Stimulated activated CD4-positive, alpha-beta T cell treated with anti-CD3 and anti-CD28 coated beads, Interleukin-1b, Interleukin-23, amount 100 ng/mL, for 1 hour (primary cell): ENCODE measurements at places on chromosomes 1 and 21.

DNA sequence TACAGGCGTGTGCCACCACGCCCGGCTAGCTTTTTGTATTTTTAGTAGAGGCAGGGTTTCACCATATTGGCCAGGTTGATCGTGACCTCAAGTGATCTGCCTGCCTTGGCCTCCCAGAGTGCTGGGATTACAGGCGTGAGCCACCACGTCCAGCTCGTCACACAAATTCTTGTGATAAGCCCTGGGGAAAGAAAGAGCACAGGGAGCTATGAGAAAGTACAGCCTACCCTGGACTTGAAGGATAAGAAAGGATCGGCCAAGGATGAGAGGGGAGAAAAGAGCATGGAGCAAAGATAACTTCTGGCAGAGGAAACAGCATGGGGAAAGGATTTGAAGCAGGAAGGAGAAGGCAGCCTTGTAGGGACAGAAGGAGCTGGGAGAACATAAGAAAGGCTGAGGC lies 29.2 kb downstream of the SESN2 start:
- no peak for DNase-seq

- DNase-seq: no peak
These were observed 479.9 kb upstream of the PLXNA2 start for GRCh38 chr1:208724079-208724478.

GRCh38 chr21:37711836-37712568 lies 204.3 kb downstream of the KCNJ6 start:
- DNase-seq: no peak

DNA sequence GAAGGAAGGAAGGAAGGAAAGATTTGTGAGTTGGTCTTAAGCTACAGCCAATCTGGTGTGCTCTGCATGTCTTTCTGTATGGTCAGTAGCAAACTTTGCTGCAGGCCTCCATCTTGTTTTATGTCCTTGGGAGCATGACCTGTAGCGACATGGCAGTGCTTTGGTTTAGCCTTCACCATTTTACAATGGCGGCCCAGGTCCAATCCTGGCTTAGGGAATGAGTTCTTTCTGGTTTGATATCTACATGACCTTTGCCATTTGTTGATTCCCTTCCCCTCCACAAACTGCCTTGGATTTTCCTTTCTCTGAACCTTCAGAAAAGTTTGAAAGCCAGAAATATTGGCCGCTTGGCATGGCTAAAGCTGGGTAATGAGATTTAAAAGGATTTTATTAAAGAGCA lies 30.5 kb upstream of the TSPEAR start:
- no peak for DNase-seq

DNA sequence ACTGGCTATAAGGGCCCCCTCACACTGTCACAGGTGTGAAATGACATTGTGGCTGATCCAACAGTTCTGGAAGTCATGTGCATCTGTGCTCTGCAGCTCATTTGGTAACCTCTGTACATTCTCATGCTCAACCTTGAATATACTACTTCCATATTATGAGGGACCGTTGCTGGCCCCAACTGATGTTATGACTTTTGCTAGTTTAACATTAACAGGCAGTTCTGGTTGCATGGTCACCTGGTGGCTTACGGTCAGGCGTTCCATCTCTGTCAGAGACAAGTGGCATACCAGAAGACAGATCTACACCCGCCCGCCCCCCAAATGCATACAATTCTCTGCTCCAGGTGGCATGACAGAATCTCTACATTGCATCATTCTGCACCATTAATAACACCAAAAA lies 6.0 kb upstream of the DIP2A start:
- DNase-seq: no peak

DNA sequence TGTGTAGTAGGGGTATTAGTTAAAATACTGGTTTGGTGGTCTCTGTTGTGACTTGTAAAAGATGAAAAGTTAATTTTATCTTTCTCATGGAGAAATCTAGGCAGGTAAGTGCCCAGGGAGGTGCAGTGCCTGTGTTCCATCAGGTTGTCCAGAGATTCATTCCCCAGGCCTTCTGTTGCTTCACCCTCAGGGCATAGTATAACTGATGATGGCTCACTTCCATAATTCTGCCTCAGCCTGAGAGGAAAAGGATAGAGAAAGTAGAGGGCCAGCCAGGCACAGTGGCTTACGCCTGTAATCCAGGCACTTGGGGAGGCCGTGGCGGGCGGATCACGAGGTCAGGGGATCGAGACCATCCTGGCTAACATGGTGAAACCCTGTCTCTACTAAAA lies 153.9 kb downstream of the FMN2 start:
- no peak for DNase-seq

DNA sequence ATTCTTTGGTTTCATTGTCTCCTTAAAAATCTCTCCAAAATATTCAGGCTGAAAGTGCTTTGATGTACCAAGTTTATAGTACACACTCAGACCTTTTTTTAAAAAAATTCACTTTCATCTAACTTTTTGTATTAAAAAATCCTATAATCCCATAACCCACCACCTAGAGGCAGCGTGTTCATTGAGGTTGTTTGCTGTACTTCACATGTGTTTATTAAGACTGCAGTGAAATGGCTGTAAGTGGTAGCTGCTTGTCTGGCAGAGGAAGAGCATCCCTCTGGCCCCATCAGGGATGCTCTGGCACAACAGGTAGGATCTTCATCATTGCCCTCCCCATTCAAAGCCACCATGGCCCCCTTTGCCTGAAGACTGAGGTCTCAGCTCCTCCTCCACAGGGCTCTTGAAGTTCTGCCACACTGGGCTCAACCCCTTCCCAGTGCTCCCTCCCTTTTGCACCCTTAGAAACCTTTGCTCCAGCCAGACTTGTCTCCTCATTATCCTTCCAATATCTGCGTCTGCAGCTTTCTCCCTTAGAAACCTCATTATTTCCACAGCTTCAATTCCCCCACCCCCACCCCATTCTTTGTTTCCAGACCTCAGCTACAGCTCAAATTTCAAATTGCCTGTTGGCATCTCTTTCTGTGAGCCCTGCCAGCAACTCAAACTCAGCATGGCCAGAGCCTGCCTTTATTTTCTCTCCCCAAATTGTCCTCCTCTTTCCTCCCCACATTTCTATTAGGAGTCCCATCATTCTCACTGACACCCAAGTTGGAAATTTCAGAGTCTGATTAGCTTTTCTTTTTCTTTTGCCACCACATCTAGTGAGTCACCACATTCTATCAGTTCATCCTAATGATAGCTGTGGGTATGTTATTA lies 369.6 kb upstream of the USP24 start:
- no peak for DNase-seq

GRCh38 chr1:23484253-23485001 lies 448 bp upstream of the ASAP3 start:
- peak; percentile 84 for DNase-seq

DNA sequence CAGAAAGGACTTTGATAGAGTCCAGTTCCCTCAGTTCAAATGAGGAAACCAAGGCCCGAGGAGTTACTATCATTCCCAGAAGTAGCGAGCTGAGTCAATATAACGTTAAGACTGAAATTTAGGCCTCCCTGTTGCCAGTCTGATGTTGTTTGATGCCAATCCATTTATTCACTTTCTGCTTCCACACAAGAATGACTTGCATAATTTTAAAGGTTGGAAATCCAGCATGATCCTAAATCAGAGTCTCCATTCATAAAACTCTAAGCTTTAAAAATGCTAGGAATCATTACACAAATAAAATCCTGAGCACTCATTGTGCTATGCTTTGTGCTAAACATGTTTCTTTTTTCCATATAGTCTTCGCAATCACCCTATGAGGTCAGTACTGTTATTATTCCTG lies 414.4 kb downstream of the PTBP2 start:
- no peak for DNase-seq

DNA sequence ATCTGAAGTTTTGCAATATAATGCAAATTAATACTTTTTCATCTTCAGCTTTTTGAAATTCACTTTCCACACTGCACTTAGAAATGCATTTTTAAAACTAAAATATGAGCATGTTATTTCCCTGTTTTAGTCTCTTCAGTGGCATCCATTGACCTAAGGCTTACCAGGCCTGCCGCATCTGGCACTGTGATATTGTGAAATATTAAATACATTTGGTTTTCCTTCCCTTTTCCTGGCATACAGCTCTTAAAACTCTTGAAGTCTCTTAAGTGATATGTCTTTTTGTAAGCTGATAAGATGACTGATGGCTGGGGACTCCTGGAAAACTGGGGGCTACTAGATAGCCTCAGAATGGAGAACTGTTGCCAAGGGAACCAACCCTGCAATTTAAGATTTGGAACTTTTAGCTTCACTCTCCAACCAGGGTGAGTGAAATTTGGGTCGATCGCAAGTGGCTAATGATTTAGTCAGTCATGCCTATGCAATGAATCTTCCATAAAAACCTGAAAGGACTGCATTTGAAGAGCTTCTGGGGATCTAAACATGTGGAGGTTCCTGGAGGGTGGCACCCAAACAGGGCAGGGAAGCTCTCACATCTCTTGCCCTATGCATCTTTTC lies 75.5 kb upstream of the PDC start:
- no peak for DNase-seq

DNA sequence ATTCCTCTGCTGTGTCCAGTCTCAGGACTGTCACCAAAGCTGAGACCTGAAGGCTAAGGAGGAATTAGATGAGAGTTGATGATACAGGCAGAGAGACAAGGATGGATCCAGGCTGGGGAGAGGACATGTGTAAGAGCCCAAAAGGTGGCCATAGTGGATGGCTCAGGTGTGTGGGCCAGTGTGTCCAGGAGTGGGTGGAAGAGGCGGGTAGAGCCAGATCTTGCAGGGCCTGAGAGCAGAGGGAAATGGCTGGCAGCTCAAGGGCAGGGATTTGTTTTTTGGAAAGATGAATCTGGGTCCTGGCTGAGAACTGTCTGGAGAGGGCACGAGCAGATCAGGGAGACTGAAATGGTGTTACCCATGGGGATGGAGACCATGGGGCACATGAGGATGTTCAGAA lies 38.1 kb downstream of the AZIN2 start:
- no peak for DNase-seq

DNA sequence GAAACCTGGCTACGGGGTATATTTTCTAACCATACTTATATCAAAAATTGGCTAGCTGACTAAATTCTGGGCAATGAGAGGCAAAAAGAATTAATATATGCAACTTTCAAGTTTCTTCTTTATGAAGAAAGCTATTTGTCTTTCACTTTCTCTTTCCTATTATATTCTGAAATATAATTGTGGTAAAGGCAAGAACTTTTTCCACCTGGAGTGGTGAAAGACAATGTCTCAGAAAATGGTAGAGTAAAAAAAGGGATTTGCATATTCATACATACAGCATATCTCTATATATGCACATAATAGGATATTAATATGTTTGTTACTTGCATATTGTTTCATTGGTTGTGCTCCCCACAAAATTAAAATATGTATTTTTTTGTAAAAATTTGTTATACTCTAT lies 793.8 kb downstream of the PLA2G4A start:
- DNase-seq: no peak

- DNase-seq: no peak
These were observed 8.1 kb upstream of the LRRC71 start for GRCh38 chr1:156912310-156912709.

DNA sequence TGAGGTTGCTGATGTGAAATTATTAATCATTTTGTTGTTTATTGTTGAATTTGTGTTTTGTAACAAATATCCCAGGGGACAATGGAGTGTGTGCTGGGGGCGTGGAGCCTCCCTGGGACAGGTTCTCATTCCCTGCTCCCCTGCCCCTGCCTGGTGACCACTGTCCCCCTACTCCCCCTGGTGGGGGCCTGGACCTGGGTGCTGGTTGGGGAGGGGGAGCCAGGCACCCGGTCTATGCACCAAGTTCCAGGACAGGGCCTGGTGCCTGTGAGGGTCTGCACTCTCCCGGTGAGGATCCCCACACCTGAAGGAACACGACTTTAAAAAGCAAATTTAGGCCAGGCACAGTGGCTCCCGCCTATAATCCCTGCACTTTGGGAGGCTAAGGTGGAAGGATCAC lies 42.4 kb downstream of the CHD5 start:
- DNase-seq: no peak

DNA sequence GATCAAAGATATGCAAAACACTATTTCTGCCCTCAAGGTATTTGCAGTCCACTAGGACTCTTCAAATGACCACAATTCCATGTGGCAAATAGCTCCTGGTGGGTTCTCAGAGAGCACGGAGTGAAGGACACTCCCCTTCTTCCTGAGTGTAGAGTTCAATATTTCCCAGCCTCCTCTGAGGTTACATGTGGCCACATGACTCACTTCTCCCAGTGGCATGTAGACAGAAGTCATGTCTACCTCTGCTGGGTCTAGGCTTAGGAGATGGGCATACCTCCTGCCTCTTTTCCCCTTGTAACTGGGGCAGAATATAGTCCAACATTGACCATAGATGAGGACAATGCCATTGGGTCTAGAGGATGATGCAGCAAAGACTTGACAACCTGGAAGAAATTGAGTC lies 191.4 kb downstream of the MIS18A start:
- DNase-seq: no peak

- DNase-seq: no peak
These were observed 80.9 kb downstream of the RNF220 start for GRCh38 chr1:44485934-44486460.

- DNase-seq: no peak
These were observed 19.0 kb downstream of the CHIA start for GRCh38 chr1:111309690-111310089.
